ENCODE measurements at places on chromosomes 16 and 17.
A peak's percentile ranks its signal among the peaks of the same experiment; 100 is the strongest.

GRCh38 chr16:48444574-48444973 lies 59.4 kb upstream of the SIAH1 start:
- H3K4me1 ChIP-seq: peaks cover 8% of the 10 kb centered on the region
- no peaks in the 10 kb centered on the region for H3K36me3 ChIP-seq
- no peaks in the 10 kb centered on the region for H3K27me3 ChIP-seq
- no peak for DNase-seq

DNA sequence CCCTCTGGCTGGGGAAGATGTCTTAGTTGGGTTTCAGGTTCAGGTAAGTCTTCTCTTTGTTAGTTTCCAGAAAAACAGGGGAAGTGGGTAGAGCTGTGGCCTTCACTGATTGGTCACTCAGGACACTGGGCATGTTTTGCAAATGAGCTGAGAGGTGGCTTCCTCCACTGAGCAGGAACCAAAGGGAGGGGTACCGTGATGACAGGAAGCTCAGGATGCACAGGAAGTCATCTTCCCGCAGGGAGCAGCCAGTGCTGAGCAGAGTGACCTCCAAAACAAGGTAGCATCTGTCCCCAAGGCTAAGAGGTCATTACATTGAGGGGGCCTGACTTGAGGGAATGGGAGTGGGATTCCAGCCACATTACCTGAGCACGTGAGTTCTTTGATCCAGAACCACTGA lies 5.6 kb downstream of the NT5C start:
- H3K27me3 ChIP-seq: no peaks in the 10 kb centered on the region
- H3K27ac ChIP-seq: peak overlapping the region; percentile 97
- no peak for DNase-seq
- H3K4me1 ChIP-seq: peaks cover 29% of the 10 kb centered on the region

DNA sequence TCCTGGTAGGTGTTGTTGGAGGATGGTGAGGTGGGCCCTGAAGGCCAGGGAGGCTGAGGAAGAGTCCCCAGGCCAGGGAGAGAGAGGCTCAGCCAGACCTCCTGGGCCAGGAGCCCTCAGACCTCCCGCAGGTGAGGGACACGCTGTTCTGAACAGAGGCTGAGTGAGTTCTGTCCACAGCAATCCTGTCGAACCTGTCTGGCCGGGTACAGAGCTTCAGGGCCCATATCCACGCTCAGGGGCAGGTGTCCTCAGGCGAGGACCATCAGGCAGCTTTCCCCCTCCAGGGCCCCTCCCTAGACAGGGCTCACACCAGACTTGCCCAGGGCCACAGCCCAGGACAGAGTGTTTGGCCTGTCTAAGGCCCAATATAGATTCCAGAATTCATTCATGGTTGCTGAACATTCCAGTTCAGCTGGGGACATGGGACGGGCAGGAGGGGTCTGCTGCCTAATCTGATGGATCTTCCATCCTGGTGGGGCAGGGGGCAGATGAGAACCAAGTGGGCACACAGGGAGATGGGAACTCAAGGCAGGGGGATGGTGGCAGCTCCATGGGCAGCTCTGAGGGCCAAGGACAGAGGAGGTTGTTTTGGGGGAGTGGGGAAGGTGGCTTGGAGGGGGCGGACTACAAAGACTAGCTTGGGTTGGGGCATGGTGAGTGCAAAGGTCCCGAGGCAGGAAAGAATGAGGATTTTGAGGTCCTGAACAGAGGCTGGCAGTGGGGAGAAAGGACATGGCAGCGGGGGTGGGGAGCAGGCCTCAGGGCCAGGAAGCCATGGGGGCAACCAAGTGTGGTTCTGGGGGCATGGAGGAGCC lies 23.4 kb upstream of the MPRIP start:
- H3K27me3 ChIP-seq: no peaks in the 10 kb centered on the region
- no peaks in the 10 kb centered on the region for H3K36me3 ChIP-seq
- peak overlapping the region; percentile 94 for H3K27ac ChIP-seq
- peak; percentile 55 for DNase-seq
- peaks cover 55% of the 10 kb centered on the region for H3K4me1 ChIP-seq

- peaks cover 3% of the 10 kb centered on the region for H3K4me1 ChIP-seq
- H3K36me3 ChIP-seq: no peaks in the 10 kb centered on the region
- no peaks in the 10 kb centered on the region for H3K27me3 ChIP-seq
- DNase-seq: peak; percentile 6
- H3K4me3 ChIP-seq: no peak overlapping the region
These were observed 29.9 kb downstream of the CFAP20 start for GRCh38 chr16:58099097-58099955.

- H3K27ac ChIP-seq: no peak overlapping the region
- DNase-seq: no peak
- peaks cover 80% of the 10 kb centered on the region for H3K36me3 ChIP-seq
- no peaks in the 10 kb centered on the region for H3K27me3 ChIP-seq
These were observed 24.4 kb downstream of the LASP1 start for GRCh38 chr17:38894276-38894675.

- no peaks in the 10 kb centered on the region for H3K36me3 ChIP-seq
- no peaks in the 10 kb centered on the region for H3K4me1 ChIP-seq
- no peak overlapping the region for H3K4me3 ChIP-seq
- no peak overlapping the region for H3K27ac ChIP-seq
- no peaks in the 10 kb centered on the region for H3K27me3 ChIP-seq
These were observed 20.2 kb upstream of the UMOD start for GRCh38 chr16:20372701-20373100.

- H3K36me3 ChIP-seq: peaks cover 20% of the 10 kb centered on the region
- no peaks in the 10 kb centered on the region for H3K27me3 ChIP-seq
- H3K4me1 ChIP-seq: peaks cover 14% of the 10 kb centered on the region
- no peak for DNase-seq
- peak overlapping the region; percentile 90 for H3K27ac ChIP-seq
- H3K4me3 ChIP-seq: peak overlapping the region; percentile 23
These were observed 4.0 kb downstream of the MAFG start for GRCh38 chr17:81923302-81924260.

DNA sequence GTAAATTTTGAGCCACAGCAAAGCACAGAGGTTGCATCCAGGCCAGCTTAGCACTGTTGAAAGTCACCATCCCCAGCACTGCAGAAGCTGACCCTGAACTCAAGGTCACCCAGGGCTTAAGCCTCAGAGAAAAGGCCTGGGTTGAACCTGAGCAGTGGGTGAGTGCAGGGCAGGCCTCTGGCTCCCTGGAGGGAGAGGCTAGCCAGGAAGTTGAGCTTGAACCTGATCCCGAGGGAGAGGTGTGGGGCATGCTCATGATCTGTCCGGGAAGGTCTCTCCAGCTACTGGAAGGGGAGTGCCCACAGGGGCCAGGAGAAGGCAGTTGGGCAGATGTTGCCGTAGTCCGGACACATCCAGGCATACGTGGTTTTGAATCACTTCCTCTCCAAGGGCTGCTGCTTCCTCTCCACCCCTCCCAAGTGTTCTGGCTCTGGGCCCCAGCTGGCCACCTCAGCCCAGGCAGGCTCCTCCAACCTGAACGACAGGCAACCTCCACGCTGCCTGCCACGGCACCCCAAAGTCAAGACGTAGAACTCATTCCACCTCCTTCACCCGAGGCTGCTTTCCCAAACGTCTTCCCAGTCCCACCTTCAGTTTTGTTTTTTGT lies 18.4 kb downstream of the CARHSP1 start:
- H3K27ac ChIP-seq: peak overlapping the region; percentile 98
- no peaks in the 10 kb centered on the region for H3K27me3 ChIP-seq

- no peaks in the 10 kb centered on the region for H3K27me3 ChIP-seq
- H3K4me1 ChIP-seq: no peaks in the 10 kb centered on the region
- H3K27ac ChIP-seq: no peak overlapping the region
- peaks cover 16% of the 10 kb centered on the region for H3K36me3 ChIP-seq
- H3K4me3 ChIP-seq: no peak overlapping the region
- DNase-seq: no peak
These were observed 3.7 kb downstream of the TEPSIN start for GRCh38 chr17:81234940-81235821.

GRCh38 chr17:81322271-81323082 lies 27.4 kb upstream of the SLC38A10 start:
- H3K4me1 ChIP-seq: peaks cover 3% of the 10 kb centered on the region
- H3K27me3 ChIP-seq: no peaks in the 10 kb centered on the region
- no peak overlapping the region for H3K27ac ChIP-seq
- H3K4me3 ChIP-seq: no peak overlapping the region

DNA sequence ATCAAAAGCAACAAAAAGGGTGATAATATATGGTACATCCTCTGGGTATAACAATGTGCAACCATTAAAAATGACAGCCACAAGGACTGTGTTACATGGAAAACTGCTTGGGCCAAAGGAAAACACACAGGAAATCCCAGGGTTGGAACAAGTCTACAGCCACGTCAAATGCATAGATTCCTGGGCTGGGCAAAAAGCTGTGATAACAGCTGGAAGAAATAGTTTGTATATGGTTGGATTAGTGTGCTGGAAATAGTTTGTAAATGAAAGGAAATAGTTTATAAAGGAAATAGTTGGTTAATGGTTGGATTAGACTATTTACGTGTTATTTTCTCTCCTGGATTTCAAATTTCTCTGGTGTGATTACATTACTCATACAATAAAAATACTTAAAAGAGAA lies 2.6 kb downstream of the HSD17B2 start:
- H3K27ac ChIP-seq: no peak overlapping the region
- no peak for DNase-seq
- H3K4me1 ChIP-seq: peaks cover 12% of the 10 kb centered on the region

DNA sequence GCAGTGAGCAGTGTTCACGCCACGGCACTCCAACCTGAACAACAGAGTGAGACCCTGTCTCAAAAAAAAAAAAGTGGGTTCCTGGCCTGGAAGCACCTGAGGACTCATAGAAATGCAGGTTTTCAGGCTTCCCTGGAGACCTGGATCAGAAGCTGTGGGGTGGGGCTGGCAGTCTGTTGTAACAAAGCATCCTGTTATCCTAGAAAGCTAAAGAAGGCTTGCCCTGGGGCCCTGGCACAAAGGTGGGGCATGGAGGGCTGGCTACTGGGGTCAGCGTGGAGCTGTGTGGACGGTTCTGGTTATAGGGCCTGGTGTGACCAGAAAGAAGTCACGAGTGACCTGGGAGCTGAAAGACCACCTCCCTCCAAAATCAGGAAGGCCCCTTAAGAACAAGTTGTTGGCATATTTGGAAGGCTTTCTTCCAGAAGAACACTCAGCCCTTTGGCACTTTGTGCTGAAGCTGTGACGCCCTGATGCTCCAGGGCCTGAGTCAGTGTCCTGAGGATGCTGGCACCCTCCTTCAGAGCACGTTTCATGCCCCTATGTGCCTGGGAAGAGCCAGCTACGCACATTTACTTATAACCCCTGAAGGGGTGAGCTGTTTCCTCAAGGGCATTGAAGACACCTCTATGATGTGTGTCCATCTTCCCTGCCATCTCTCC lies 6.2 kb downstream of the CRISPLD2 start:
- H3K36me3 ChIP-seq: no peaks in the 10 kb centered on the region
- no peak overlapping the region for H3K27ac ChIP-seq
- DNase-seq: no peak

DNA sequence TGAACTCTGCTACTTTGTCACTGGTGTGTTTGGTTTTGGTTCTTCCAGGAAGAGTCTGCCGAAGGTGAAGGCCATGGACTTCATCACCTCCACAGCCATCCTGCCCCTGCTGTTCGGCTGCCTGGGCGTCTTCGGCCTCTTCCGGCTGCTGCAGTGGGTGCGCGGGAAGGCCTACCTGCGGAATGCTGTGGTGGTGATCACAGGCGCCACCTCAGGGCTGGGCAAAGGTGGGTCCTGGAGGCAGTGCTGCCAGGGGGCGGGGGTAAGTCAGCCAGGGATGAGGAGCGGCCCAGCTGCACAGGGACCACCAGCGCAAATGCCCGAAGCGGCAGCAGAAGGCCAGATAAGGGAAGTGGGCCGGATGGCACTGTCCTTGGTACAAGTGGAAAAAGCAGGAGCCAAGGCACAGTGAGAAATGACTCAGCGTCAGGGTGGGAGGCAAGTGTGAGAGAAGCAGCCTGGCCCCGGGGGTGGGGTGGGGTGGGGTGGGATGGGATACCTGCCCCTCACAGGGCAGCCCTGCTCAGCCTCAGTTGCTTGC lies 41.9 kb downstream of the TMEM11 start:
- no peaks in the 10 kb centered on the region for H3K27me3 ChIP-seq
- H3K4me3 ChIP-seq: no peak overlapping the region
- no peak overlapping the region for H3K27ac ChIP-seq
- H3K4me1 ChIP-seq: no peaks in the 10 kb centered on the region
- no peaks in the 10 kb centered on the region for H3K36me3 ChIP-seq

- DNase-seq: no peak
- peaks cover 4% of the 10 kb centered on the region for H3K4me1 ChIP-seq
- H3K4me3 ChIP-seq: no peak overlapping the region
- H3K27me3 ChIP-seq: no peaks in the 10 kb centered on the region
- no peak overlapping the region for H3K27ac ChIP-seq
- H3K36me3 ChIP-seq: no peaks in the 10 kb centered on the region
These were observed 33.7 kb upstream of the CIBAR2 start for GRCh38 chr16:85145734-85146531.

GRCh38 chr17:4175921-4176807 lies 33.2 kb downstream of the CYB5D2 start:
- H3K36me3 ChIP-seq: peaks cover 76% of the 10 kb centered on the region
- DNase-seq: no peak
- H3K27me3 ChIP-seq: no peaks in the 10 kb centered on the region
- no peak overlapping the region for H3K4me3 ChIP-seq
- H3K4me1 ChIP-seq: no peaks in the 10 kb centered on the region

- H3K27me3 ChIP-seq: no peaks in the 10 kb centered on the region
- no peak for DNase-seq
- no peaks in the 10 kb centered on the region for H3K4me1 ChIP-seq
- H3K27ac ChIP-seq: no peak overlapping the region
- no peaks in the 10 kb centered on the region for H3K36me3 ChIP-seq
These were observed 156.0 kb downstream of the CDH13 start for GRCh38 chr16:82782715-82783251.

DNA sequence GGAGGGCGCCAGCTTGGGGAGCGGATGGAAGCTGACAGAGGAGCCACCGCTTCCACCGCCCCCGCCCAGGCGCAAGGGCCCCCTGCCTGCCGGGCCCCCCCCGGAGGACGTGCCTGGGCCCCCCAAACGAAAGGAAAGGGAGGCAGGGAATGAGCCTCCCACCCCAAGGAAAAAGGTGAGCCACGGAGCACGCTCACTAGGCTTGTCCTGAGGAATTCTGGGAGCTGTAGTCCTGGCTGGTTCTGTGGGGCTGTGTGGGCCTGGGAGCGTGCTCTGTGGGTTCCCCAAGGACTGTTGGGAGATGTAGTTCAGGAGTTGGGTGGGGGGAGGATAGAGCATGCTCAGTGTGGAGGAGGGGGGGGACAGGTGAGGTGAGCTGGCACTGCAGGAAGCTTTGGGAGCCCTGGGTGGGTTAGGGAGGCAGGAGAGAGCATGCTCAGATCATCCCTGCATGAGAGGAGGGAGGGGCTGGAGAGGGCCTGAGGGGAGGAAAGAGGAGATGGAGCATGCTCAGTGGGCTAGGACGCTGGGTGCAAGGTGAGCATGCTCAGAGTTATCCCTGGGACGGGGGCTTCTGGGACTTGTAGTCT lies 4.5 kb downstream of the FBXL19 start:
- no peak overlapping the region for H3K4me3 ChIP-seq
- no peaks in the 10 kb centered on the region for H3K27me3 ChIP-seq
- peaks cover 21% of the 10 kb centered on the region for H3K36me3 ChIP-seq
- DNase-seq: no peak
- H3K4me1 ChIP-seq: no peaks in the 10 kb centered on the region
- no peak overlapping the region for H3K27ac ChIP-seq

- no peak for DNase-seq
- H3K4me1 ChIP-seq: no peaks in the 10 kb centered on the region
- H3K36me3 ChIP-seq: no peaks in the 10 kb centered on the region
These were observed 57.3 kb upstream of the CCL1 start for GRCh38 chr17:34420254-34420766.
